Activated CD4-positive, alpha-beta T cell treated with anti-CD3 and anti-CD28 coated beads, Interleukin-2, amount 10 ng/mL, durations not matched to agents 24 days and 14 days (primary cell): ENCODE measurements at places on chromosomes 3 and 15.

- DNase-seq = no peak
These were observed 151.0 kb downstream of the CPNE4 start for GRCh38 chr3:131883711-131884407.

GRCh38 chr3:63909431-63909830 lies 2.8 kb downstream of the SCAANT1 start:
- no peak for DNase-seq

DNA sequence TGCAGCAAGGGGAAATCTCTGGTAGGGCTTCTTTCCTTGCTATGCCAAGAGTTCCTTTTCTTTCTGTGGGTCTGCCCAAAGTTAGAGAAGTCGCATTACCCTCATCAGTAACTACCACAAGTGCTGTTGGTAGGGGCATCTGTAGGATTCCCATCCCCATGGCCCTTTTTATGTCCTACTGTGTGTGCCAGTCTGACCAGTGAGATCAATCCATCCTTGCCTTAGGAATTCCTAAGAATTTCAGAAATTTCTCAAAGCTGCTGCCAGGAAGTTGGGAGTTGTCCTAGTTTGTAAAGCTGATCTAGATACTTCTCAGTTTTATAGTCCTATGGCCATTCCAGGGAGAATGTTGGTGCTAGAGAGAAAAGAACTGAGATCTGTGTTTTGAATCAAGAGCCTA lies 36.5 kb downstream of the SH3GL3 start:
- no peak for DNase-seq

- DNase-seq = no peak
These were observed 33.1 kb upstream of the ALDH1L1 start for GRCh38 chr3:126213379-126214028.

GRCh38 chr3:74470313-74470712 lies 144.1 kb downstream of the CNTN3 start:
- no peak for DNase-seq
